Mesothelial cell of epicardium (in vitro differentiated cells): ENCODE measurements at places on chromosomes 11 and 22. TPM values are rescaled to one million over a fixed set of nuclear protein-coding genes. Genes with fewer than 3 reads are reported as not detected.

OR6T1 gene
- total RNA-seq = not detected in 3 replicates

DNA sequence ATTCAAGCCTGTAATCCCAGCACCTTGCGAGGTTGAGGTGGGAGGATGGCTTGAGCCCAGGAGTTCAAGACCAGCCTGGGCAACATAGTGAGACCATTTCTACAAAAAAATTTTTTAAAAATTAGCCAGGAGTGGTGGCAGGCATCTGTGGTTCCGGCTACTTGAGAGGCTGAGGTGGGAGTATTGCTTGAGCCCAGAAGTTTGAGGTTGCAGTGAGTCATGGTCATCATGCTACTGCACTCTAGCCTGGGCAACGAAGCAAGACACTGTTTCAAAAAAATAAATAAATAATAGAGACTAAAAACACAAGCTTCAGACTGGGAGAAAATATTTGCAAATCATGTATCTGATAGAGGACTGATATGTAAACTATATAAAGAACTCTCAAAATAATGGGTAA is 33.2 kb downstream of the BTBD10 start:
- H3K27me3 ChIP-seq = no peaks in the 10 kb centered on the region
- DNase-seq = no peak
- no peak overlapping the region for H3K27ac ChIP-seq
- H3K36me3 ChIP-seq = peaks cover 45% of the 10 kb centered on the region

DNA sequence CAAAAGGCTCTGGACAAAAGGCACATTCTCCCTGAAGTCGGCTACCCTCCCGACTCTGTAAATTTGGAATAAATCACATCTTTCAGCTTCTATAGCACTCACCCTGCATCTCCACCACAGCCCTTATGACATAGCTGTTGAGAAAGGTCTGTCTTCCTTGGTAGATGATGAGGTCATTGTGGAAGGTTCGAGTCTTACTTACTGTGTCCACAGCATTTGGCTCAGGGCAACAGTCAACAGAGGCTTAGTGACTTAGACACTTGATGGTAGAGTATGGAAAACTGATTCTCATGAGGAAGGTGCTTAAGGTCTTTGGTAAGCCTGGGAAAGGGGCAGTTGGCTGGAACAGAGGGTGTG is 45.6 kb downstream of the PTPRJ start:
- H3K27ac ChIP-seq = peak overlapping the region; percentile 52
- peaks cover 39% of the 10 kb centered on the region for H3K4me1 ChIP-seq
- DNase-seq = no peak
- no peaks in the 10 kb centered on the region for H3K27me3 ChIP-seq
- H3K36me3 ChIP-seq = no peaks in the 10 kb centered on the region

- H3K36me3 ChIP-seq = no peaks in the 10 kb centered on the region
- no peak for DNase-seq
- H3K4me3 ChIP-seq = no peak overlapping the region
- peaks cover 86% of the 10 kb centered on the region for H3K27me3 ChIP-seq
Measured at GRCh38 chr22:22855617-22856308, 31.9 kb upstream of the IGLL5 start.

GRCh38 chr11:32529994-32530588 is 53.5 kb upstream of the EIF3M start:
- H3K27me3 ChIP-seq = peaks cover 6% of the 10 kb centered on the region
- H3K27ac ChIP-seq = no peak overlapping the region
- no peak overlapping the region for H3K4me3 ChIP-seq
- no peaks in the 10 kb centered on the region for H3K36me3 ChIP-seq
- peaks cover 15% of the 10 kb centered on the region for H3K4me1 ChIP-seq

- no peak overlapping the region for H3K27ac ChIP-seq
- peaks cover 10% of the 10 kb centered on the region for H3K27me3 ChIP-seq
- DNase-seq = no peak
- peaks cover 44% of the 10 kb centered on the region for H3K4me1 ChIP-seq
- no peaks in the 10 kb centered on the region for H3K36me3 ChIP-seq
Measured at GRCh38 chr11:110298301-110298765, 1.9 kb upstream of the RDX start.

NPTXR gene
- total RNA-seq = 9.6 to 10.3 TPM (median 10.1 TPM) in 3 replicates

FREY1 gene
- total RNA-seq = 2.3 to 3.9 TPM (median 3.4 TPM) in 3 replicates

GRCh38 chr11:44033411-44033850 is 14.3 kb upstream of the ACCSL start:
- H3K27ac ChIP-seq = no peak overlapping the region
- no peak overlapping the region for H3K4me3 ChIP-seq
- DNase-seq = no peak
- H3K4me1 ChIP-seq = peaks cover 10% of the 10 kb centered on the region

GRCh38 chr22:30217698-30218560 is 28.6 kb downstream of the LIF start:
- no peak for DNase-seq
- H3K27me3 ChIP-seq = no peaks in the 10 kb centered on the region
- H3K36me3 ChIP-seq = no peaks in the 10 kb centered on the region
- peak overlapping the region; percentile 81 for H3K27ac ChIP-seq

DNA sequence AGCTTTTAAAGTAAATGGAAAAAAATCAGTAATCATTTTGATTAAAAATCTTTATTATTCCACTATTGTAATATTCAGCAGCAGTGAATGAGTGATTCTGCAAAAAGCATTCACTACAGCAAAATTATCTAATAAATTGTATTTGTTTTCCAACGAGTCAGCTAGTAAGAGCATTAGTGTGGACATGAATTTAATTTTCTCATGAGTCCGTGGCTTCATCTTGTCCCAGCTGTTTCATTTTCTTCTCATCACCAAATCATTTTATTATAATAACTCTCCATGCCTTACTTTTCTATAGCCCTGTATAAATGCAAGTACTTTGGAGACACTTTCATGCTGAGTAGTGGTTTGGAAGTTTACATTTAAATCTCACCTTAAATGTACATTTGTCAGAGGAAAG is 66.2 kb downstream of the FANCF start:
- H3K36me3 ChIP-seq = no peaks in the 10 kb centered on the region
- no peak overlapping the region for H3K27ac ChIP-seq
- peaks cover 28% of the 10 kb centered on the region for H3K4me1 ChIP-seq
- no peak overlapping the region for H3K4me3 ChIP-seq
- DNase-seq = no peak

DNA sequence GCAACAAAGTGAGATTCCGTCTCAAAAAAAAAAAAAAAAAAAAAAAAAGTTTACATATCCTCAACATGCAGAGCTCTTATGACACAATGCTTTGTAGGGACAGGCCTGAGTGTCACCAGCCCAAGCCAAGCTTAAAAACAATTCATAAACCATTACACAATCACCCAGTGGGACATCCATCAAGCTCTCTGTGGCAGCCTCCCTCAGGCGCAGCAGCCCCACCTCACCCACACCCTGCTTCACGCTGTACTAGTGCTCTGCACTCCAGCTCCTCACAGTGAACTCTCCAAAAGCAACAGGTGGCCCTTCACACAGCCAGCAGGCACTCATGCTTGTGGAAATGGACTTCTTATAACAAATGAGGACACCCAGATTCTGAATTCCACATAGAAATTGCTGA is 3.5 kb upstream of the FOXRED2 start:
- H3K4me1 ChIP-seq = peaks cover 11% of the 10 kb centered on the region
- H3K27ac ChIP-seq = no peak overlapping the region
- no peaks in the 10 kb centered on the region for H3K27me3 ChIP-seq
- no peak for DNase-seq

CASP5 gene
- not detected in 3 replicates for total RNA-seq

- DNase-seq = no peak
- peaks cover 2% of the 10 kb centered on the region for H3K4me1 ChIP-seq
- H3K27me3 ChIP-seq = peaks cover 8% of the 10 kb centered on the region
- H3K36me3 ChIP-seq = peaks cover 3% of the 10 kb centered on the region
- no peak overlapping the region for H3K27ac ChIP-seq
Measured at GRCh38 chr22:44450503-44450902, 47.5 kb downstream of the RTL6 start.

- DNase-seq = no peak
- peaks cover 14% of the 10 kb centered on the region for H3K36me3 ChIP-seq
- H3K4me1 ChIP-seq = no peaks in the 10 kb centered on the region
- H3K27ac ChIP-seq = no peak overlapping the region
- peaks cover 2% of the 10 kb centered on the region for H3K27me3 ChIP-seq
- no peak overlapping the region for H3K4me3 ChIP-seq
Measured at GRCh38 chr22:32864596-32864995, 63.1 kb downstream of the TIMP3 start.

DNA sequence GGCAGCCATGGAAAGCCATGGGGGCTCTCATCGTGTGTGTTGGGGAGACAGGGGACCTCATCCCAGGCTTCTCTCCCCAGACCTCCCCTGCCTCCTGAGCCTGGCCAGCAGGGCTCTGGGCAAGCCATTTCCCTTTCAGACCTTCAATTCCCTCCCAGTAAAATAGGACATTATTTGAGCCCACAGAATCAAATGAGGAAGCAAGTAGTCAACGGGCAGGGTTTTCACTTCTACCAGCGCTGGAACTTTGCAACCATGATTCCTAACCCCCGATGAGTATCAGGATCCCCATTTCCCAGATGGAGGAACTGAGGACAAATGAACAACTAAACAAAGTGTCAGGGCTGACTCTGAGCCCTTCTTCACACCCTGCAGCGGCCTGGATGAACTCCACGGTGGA is 48.9 kb upstream of the TCF20 start:
- peaks cover 38% of the 10 kb centered on the region for H3K4me1 ChIP-seq
- H3K27ac ChIP-seq = no peak overlapping the region
- H3K4me3 ChIP-seq = no peak overlapping the region
- DNase-seq = no peak

PNPLA5 gene
- total RNA-seq = not detected in 3 replicates

GLYAT gene
- total RNA-seq = not detected in 3 replicates

GRAP2 gene
- 0.11 TPM in 1 of 3 replicates, not detected in the others for total RNA-seq

GRCh38 chr11:44950031-44950624 is 555 bp downstream of the TP53I11 start:
- no peaks in the 10 kb centered on the region for H3K36me3 ChIP-seq
- DNase-seq = peak; percentile 76
- peaks cover 8% of the 10 kb centered on the region for H3K27me3 ChIP-seq
- H3K27ac ChIP-seq = peak overlapping the region; percentile 59
- H3K4me3 ChIP-seq = peak overlapping the region; percentile 90

DNA sequence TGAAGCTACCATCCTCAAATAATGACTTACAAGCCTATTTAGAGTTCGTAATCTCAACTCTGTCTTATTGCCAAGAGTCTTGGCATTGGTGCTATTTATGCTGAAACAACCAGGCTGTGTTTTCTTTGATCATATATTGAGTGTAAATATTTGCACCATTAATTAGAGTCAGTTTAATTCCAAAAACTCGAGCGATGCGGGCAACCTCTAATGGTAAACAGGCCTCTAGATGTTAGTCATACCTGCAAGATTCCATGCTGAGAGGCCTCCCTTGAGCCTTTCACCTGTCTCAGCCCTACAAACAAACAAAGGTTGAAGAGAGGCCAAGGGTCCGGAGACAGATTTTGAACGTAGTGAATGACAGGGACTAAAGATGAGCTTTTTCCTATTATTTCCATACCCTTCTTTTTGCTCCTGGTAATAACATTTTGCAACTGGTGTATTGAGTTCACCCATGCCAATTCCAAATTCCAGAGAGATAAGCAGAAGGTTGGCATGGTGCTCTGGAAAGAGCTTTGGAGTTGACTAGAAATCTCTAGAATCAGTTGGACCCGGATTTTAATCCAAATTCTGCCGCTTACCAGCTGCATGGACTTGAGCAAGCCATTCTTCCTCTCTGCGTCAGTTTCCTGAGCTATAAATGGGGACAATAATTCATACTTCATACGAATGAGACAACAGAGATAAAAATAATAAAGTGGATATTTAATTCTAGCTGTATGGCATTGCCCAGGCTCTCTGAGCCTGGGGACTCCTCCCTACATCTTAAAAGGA is 99.1 kb upstream of the ANO1 start:
- no peak overlapping the region for H3K4me3 ChIP-seq
- H3K27me3 ChIP-seq = peaks cover 31% of the 10 kb centered on the region
- no peak overlapping the region for H3K27ac ChIP-seq
- no peaks in the 10 kb centered on the region for H3K36me3 ChIP-seq
- peaks cover 9% of the 10 kb centered on the region for H3K4me1 ChIP-seq

GRCh38 chr11:30436801-30437200 is 113.9 kb downstream of the ARL14EP start:
- no peak overlapping the region for H3K4me3 ChIP-seq
- H3K27ac ChIP-seq = peak overlapping the region; percentile 81

DNA sequence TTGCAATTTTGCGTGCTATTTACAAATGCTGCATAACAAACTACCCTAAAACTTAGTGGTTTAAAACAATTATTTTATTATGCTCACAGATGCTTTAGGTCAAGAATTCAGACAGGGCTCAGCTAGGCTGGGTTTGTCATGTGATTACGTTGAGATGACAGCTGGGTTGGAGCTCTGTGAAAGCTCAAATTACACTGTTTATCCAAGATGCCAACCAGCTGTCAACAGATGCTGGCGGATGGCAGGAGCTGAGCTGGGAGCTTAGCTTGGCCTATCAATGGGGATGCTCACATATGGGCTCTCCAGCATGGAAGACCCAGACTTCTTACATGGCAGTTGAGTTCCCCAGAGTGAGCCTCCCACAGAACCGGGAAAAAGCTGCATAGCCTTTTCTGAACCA is 62.7 kb downstream of the STK33 start:
- no peaks in the 10 kb centered on the region for H3K27me3 ChIP-seq
- no peak overlapping the region for H3K4me3 ChIP-seq
- no peak overlapping the region for H3K27ac ChIP-seq
- peaks cover 15% of the 10 kb centered on the region for H3K4me1 ChIP-seq

GRCh38 chr11:45432910-45433309 is 146.8 kb upstream of the SYT13 start:
- H3K4me3 ChIP-seq = no peak overlapping the region
- peaks cover 4% of the 10 kb centered on the region for H3K4me1 ChIP-seq
- no peak for DNase-seq
- peaks cover 44% of the 10 kb centered on the region for H3K27me3 ChIP-seq
- H3K36me3 ChIP-seq = no peaks in the 10 kb centered on the region

- no peak for DNase-seq
- peaks cover 52% of the 10 kb centered on the region for H3K4me1 ChIP-seq
- peaks cover 15% of the 10 kb centered on the region for H3K36me3 ChIP-seq
- peak overlapping the region; percentile 64 for H3K27ac ChIP-seq
Measured at GRCh38 chr22:27911330-27911729, 7.7 kb downstream of the PITPNB start.

ZFP91 gene
- total RNA-seq = 39.6 to 41.0 TPM (median 39.7 TPM) in 3 replicates

- H3K4me1 ChIP-seq = peaks cover 3% of the 10 kb centered on the region
- no peak for DNase-seq
- no peak overlapping the region for H3K27ac ChIP-seq
- no peak overlapping the region for H3K4me3 ChIP-seq
- peaks cover 3% of the 10 kb centered on the region for H3K27me3 ChIP-seq
Measured at GRCh38 chr11:132541794-132542193, 990.5 kb downstream of the OPCML start.

CRYBB1 gene
- total RNA-seq = not detected in 3 replicates
